AG04450 (cell line): ENCODE measurements at places on chromosomes 13 and 19.

GRCh38 chr19:10899151-10899653 lies 27.8 kb downstream of the CARM1 start:
- no peak for DNase-seq

- DNase-seq = no peak
Measured at GRCh38 chr19:48319647-48320541, 5.5 kb upstream of the EMP3 start.

- peak; percentile 46 for DNase-seq
Measured at GRCh38 chr19:10390652-10391286, 10.4 kb upstream of the TYK2 start.

GRCh38 chr13:24407844-24408243 lies 98.5 kb downstream of the C1QTNF9 start:
- DNase-seq = no peak

GRCh38 chr19:49180659-49181058 lies 23.1 kb downstream of the TRPM4 start:
- no peak for DNase-seq

DNA sequence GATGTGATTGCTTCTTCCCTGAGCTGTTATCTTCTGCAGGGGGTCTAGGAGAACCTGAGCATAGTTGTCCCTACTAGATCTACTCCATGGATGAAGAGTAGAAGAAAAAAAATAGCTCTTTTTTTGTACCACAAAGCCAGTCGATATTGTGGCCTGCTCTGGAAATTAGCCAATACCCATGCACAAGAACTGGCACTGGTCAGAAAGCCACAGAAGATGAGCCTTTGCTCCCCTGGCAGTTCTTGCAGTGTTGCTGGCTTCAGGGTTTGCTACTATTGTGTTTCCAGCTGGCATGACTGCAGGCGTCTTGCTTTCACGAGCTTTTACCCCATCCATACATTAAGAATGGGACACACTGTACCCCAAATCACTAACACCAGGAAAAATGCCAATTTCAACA lies 547.7 kb upstream of the KLF12 start:
- no peak for DNase-seq

GRCh38 chr13:99722338-99722818 lies 221.1 kb downstream of the TM9SF2 start:
- DNase-seq = no peak

- no peak for DNase-seq
Measured at GRCh38 chr13:28012383-28012782, 23.9 kb upstream of the URAD start.

DNA sequence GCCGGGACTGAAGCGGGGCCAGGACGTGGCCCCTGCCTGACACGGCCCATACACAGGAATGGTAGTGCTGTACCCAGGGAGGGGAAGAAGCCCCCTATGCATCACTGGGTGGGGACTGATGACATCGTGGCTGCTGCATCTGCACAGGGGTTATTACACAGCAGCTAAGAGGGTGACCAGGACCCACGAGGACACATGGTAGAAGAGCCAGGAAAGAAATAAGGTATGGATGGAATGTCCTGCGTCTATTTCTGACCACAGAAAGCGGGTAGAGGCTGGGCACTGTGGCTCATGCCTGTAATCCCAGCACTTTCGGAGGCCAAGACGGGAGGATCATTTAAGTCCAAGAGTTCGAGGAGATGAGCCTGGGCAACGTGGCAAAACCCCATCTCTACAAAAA lies 24.1 kb downstream of the DCAF15 start:
- DNase-seq = no peak

DNA sequence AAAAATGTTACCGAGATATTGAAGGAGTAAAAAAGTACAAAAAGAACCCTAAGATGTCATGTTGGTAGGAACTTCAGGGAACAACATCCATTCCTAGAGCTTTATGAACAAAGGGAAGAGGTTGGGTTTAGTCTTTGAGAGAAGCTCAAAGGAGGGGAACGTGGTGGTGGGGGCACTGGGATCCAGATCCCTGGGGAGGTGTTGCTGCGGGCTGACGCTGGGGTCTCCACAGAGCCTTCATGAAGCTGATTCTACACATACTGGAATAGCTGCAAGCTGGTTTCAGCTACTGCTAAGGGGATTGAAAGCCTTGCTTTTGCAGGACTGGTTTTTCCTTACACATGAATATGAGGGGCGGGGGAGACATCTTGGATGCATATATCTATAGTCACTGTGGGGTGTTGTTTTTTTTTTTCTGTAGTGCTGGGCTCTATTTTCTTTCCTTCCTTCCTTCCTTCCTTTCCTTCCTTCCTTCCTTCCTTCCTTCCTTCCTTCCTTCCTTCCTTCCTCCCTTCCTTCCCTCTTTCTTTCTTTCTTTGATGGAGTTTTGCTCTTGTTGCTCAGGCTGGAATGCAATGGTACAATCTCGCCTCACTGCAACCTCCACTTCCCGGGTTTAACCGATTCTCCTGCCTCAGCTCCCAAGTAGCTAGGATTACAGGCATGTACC lies 6.5 kb upstream of the MZF1 start:
- no peak for DNase-seq

DNA sequence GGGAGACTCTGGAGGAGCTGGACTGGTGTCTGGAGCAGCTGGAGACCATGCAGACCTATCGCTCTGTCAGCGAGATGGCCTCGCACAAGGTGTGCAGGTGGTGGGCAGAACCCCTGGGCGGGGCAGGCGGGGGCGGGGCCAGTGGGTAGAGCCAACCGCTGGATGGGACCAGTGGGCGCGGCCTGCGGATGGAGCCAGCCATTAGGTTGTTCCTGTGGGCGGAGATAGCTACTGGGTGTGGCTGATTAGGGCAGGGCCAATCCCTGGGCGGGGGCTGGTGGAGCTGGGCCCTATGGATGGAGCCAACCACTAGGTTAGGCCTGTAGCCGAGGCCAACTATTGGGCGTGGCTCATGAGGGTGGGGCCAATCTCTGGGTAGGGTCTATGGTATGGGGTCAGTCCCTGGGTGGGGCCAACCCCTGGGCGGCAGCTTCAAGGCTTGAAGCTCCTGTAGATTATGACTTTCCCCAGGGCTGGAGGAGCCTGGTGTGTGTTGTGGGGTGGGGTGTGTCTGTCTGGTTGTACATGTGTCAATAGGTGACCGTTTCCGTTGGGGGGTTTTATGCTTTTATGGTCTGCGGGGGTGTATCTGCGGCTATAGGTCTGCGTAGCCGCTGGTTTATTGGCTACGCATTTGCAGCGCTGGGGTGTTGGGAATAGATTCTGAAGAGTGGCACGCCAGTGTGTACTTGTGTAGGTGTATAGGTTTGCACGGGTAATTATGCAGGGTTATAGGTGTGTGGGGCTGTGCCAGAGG lies 30.7 kb downstream of the PDE4A start:
- no peak for DNase-seq

DNA sequence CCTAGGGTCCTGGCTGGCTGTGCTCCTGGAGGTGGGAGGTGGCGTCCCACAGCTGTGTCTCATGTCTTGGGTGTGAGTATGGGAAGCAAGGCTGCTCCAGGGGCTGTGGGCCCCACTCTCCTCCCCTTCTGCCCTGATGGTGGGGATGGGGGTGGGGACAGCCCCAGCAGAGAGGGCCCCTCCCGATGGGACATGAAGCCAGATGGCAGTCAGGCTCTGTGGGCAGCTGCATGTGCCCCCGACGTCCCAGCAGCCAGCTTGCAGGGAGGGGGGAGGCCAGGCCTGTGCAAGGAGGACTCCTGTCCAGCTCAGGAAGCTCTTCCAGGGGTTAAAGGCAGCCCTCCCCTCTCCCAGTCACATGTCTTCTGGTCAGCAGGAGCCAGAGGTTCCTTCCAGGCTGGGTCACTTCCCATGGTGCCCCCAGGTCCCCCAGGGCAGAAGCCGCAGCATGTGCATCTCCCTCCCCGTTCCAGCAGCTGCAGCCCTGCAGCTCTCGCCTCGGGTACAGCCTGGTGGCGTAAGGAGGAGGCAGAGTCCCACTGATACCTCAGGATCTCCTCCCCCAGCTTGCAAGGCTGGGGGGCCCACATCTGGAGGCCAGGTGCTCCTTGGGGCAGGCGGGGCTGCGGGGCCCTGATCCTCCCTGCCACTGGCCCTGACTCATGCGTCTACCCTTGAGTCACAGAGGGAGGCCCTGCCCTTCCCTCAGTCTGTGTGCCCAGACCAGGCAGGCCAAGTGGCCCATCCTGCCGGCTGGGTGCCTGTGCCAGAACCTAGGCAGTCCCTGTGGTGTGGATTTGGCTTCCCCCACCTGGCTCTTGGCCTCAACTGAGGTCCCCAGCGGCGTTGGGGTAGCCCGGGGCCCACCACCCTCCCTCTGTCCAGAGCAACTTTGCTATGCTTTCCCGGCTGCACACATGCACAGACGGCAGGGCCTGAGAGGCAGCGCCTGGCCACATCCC lies 13.0 kb downstream of the YIPF2 start:
- DNase-seq = peak; percentile 59

- no peak for DNase-seq
Measured at GRCh38 chr19:3979674-3980352, 5.5 kb downstream of the EEF2 start.

DNA sequence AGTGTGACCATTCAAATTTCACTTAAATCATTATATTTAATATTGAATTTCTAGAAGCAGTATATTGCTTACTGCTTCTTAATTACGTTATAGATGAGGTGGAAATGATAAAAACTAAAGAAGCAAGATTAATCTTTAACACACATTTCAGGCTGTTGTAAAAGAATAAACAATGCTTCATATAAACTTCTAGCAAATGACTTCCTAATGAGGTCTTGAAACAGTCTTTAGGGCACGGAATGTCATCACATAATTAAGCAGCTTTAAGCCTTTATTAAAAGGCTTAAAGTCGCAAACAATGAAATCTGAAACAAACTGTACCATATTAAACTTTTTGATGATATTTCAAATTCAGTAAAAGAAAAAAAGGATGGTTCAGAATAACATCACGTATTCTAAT lies 1.9 kb downstream of the SLITRK6 start:
- no peak for DNase-seq

GRCh38 chr13:39976481-39976880 lies 321.0 kb downstream of the COG6 start:
- DNase-seq = no peak

DNA sequence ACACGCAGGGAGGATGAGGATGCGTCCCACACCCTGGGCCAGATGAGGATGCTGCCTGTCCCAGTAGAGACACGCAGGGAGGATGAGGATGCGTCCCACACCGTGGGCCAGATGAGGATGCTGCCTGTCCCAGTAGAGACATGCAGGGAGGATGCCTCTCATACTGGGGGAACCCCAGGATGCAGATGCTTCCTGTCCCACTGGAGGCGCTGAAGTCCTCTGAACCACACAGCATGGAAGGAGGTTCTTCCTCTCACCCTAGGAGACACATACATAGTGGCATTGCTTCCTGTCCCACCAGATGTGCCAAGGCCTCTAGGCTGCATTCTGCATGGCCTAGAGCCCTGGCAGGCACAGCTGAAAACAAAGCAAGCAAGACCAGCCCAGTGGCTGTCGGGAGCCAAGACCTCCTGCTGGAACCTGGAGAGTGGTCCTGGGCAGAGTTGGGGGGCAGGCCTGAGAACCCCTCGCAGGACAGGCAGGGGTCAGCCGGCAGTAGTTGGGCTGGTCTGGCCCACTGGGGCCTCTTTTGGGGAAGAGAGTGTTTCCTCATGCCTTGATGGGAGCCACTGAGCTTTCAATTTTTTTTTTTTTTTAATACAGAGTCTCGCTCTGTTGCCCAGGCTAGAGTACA lies 4.3 kb downstream of the HPN start:
- no peak for DNase-seq

DNA sequence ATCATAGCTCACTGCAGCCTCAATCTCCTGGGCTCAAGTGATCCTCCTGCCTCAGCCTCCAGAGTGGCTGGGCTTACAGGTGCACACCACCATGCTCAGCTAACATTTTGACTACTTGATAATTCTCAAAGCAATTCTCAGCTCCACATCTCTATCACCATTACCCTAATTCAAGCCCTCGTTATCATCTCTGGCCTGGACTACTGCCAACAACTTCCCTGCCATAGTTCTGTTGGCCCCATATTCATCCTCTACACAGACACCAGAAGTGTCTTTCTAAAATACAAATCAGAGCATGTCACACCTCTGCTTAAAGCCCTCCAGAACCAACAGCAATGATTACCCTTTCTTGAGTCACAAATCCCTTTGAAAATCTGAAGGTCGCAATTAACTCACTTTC lies 7.9 kb downstream of the FLT3 start:
- DNase-seq = no peak

DNA sequence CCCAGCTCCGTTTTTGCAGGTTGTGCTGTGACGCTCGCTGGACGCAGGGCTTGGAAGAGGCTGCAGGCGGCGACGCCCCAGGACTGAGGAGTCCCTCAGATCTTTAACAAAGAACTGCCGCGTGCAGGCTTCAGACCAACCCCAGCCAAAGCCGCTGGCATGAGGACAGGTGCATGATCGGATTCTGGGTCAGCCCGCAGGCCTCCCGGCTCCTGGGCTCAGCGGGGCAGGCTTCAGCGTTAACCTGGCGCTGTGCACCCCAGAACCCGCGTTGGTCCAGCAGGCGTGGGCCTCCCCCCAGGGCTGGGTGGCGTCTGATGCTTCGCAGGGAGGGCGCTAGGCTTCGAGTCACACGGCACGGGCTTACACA lies 920 bp upstream of the TIMM13 start:
- no peak for DNase-seq

DNA sequence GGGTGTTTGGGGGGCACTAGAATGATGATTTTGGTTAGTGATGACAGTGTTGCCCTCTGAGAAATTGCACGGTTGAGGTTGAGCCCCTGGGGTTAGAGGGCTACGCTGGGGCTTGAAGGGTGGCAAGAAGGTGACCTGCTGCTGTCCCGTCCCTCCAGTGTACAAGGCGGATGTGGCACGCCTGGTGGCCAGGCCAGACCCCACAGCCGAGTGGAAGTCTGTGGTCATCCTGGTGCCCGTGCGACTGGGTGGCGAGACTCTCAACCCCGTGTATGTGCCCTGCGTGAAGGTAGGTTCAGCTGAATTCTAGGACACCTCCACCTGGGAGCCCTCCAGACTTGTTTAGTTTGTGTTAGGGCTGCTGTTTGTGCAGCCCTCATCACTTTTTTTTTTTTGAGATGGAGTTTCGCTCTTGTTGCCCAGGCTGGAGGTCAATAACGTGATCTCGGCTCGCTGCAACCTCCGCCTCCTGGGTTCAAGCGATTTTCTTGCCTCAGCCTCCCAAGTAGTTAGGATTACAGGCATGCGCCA lies 5.1 kb downstream of the ATG4D start:
- no peak for DNase-seq

GRCh38 chr19:18291590-18292461 lies 10.4 kb upstream of the JUND start:
- DNase-seq = no peak

DNA sequence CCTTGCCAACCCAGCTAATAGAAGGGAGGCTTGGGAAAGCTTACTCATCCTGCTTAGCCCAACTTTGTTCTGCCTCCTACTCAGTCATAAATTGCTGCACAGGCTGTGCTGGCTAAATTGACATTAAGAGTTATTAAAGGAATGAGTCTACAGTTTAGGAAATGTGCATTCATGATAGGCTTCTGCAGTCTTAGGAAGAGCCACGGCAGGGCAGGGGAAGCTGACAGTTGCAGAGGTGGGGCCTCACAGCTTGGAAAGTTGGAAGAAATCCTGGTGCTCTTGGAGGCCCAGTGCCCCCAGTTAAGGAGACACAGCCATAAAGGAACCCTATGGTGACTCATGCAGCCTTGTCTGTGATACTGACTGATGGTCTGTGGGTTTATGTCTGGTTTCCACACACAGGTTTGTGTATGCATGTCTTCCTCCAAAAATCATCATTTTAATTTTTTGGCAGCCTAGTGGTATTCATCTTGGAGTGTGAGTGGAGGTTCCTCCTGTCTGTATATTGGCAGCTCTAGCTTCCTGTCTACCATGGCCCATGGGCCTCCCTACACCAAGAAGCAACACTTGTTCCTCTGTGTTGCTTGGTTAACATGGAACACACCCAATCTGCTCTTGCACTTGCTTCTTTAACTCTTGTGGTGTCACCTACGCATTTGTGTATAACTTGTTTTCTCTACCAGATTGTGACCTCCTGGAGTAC lies 135.0 kb upstream of the KL start:
- DNase-seq = no peak
